Activated CD4-positive, alpha-beta memory T cell treated with anti-CD3 and anti-CD28 coated beads for 36 hours (primary cell): ENCODE measurements at places on chromosomes 16 and 17.

- DNase-seq, result no peak
These were observed 24.8 kb upstream of the MYO18A start for GRCh38 chr17:29205047-29205446.

- no peak for DNase-seq
These were observed 160.6 kb downstream of the IRF8 start for GRCh38 chr16:86059253-86060171.

DNA sequence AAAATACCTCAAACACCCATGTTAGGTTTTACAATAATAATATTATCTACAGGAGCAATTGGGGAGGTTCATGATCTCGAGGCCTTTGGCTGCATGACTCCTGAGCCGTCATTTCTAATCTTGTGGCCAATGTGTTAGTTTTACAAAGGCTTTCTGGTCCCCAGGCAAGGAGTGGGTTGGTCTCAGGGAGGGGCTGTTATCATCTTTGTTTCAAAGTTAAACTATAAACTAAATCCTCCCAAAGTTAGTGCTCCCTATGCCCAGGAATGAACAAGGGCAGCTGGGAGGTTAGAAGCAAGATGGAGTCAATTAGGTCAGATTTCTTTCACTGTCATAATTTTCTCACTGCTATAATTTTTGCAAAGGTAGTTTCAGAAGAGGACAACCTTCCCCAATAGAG is 9.1 kb upstream of the CCL5 start:
- peak; percentile 46 for DNase-seq

DNA sequence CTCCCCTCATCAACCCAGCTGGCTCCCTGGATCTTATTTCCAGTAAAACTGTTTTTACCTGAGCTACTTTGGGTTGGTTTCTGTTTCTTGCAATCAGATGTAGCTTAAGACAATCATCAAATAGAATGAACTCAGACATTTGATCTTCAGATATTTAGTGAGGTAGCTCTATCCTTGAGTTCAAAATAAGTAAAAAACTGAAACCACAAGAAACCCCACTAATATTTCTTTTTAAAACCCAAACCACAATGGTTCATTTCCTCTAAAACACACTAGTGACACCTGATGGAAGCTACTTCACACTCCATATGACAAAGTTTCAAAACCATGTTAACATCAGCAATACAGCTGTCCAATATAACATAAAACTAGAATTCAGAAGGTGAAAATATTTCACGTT is 37.8 kb downstream of the CACNG1 start:
- no peak for DNase-seq

GRCh38 chr17:73561111-73561510 is 83.1 kb downstream of the SDK2 start:
- DNase-seq, result no peak

DNA sequence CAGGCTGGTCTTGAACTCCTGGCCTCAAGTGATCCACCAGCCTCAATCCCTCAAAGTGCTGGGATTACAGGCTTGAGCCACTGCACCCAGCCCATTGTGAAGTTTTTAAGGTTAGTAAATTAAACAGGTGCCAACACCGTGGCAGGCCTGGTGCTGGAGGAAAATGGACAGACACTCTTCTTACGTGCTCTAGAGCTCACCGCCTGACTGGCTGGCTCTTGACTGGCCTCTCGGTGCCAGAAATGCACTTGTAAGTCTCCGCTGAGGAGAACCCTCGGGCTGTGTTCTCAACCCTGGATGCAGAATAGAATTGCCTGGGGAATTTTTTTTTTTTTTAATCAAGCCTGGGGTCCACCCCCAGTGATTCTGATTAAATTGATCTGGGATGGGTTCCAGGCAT is 10.3 kb upstream of the HAS3 start:
- no peak for DNase-seq

GRCh38 chr16:8801701-8802100 is 4.1 kb downstream of the PMM2 start:
- no peak for DNase-seq

DNA sequence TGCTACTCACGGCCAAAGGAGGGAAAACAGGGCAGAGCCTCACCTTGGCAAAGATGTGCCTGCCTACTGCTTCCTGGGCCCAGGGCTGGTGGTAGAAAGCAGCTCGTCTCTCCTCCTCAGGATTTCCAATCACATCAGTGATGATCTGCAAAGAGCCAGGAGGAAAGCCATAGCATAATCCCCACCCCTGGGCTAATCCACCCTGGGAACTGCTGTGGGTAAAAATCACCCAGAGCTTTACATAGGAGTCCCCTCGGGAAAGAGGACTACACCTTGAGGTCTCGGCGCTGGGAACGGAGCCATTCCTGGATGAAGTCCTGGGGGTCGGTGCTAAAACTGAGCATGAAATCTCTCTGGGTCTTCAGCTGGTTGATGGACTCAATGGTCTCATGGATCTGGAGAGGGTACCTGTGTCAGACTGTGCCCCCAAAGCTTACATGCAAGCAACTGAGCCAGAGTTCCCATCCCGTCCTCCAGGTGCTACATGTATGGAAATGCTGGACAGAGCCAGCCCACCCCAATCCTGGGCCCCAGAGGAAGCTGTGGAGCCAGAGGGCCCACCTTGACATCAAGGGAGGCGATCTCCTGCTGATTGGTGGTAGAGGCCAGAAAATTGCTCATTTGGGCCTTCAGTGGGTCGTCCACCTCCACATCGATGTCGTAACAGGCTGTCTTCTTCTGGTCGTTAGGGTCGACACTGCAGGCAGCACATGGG is 5.7 kb upstream of the FTSJ3 start:
- DNase-seq, result no peak

GRCh38 chr17:68172461-68172954 is 75.3 kb upstream of the AMZ2 start:
- peak; percentile 83 for DNase-seq

GRCh38 chr16:35409503-35409902 is 1950.1 kb downstream of the TP53TG3F start:
- no peak for DNase-seq

- DNase-seq, result peak; percentile 57
These were observed 39.7 kb upstream of the MEAK7 start for GRCh38 chr16:84544031-84544773.

- no peak for DNase-seq
These were observed 32.5 kb downstream of the WIPF2 start for GRCh38 chr17:40251576-40251975.

DNA sequence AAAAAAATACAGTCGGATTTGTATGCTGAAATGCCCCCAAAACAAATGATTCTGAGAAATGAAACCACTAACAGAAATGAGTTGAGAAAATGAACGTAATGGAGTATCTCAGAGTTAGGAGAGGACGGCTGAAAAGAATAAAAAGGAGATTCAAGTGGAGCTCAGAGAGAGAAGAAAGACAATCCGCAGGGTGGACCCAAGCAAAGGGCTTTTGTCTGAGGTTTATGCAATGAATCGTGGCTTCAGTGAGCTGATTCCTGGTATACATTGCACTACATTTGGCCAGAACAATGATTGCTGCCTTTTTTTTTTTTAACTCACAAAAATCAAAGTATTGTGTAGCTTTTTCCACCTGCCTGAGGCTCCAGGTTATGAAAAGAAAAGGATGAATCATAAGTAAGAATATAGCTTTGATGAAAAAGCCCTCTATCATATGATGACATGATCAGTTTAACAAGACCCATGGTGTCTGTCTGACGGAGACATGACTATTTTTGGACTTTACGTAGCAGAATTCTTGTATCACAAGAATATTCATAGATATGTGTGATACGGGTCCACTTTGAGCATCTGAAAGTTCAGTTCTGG is 4.4 kb upstream of the MED9 start:
- DNase-seq, result no peak

DNA sequence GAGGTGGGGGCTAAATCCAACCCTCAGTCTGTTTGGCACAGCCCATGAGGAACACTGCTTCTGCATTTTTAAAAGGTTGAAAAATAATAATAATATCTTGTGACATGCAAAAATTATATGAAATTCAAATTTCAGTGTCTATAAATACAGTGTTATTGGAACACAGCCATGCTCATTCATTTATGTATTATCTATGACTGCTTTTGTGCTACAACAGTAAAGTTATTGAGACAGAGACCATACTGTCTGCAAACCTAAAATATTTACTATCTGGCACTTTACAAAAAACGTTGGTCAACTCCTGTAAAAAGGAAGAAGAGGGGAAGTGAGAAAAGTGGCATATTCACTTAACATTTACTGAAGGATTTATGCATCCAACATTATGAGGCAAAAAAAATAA is 3.1 kb downstream of the ABCA5 start:
- no peak for DNase-seq

- no peak for DNase-seq
These were observed 16.9 kb downstream of the CMC2 start for GRCh38 chr16:80989801-80990200.

GRCh38 chr16:31493506-31494125 is 10.7 kb downstream of the SLC5A2 start:
- DNase-seq, result no peak

GRCh38 chr17:356671-357434 is 4.2 kb upstream of the RPH3AL start:
- DNase-seq, result no peak

DNA sequence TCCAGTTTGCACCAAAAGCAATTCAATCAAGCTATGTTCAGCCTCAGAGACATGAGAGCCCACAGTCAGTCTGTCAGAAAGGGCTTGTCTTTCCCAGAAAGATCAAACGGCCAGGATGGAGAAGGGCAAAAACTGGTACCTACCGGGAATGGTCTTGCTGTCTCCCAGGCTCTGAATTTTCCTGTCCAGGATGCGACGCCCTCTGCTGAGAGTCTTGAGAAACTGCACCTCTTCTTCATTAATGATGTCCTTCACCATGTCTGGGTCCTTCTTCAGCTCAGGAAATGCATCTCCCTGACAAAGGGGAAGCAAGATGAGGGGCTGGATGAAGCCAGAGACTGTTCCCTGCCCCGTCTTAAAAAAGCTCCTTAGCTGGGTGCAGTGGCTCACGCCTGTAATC is 15.8 kb upstream of the EXOSC6 start:
- peak; percentile 40 for DNase-seq

DNA sequence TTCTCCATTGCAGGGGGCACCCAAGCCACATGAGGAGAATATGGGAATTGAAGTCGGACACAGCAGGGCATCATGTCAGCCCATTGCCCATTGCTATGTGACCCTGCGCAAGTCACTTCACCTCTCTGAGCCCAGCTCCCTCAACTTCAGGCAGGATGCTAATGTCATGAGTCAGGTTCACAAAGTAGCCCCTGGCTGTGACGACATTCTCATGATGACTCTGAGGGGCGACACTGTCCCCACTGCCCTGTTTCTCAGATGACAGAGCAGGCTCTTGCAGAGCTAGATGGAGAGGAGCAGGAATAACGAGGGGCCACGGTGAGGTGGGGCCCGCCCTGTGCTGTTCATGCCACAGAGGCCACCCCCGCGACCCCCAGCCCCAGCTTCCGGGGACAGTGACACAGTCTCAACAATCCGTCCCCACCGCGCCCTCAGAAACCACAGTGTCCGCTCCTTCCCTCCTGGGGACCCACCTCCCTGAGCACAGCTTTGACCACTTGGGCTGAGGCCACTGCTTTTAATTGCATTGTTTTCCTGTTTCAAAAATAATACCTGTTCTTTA is 13.2 kb upstream of the ZNF469 start:
- no peak for DNase-seq

GRCh38 chr17:69327060-69327831 is at the start of gene ABCA5:
Gene ABCA5, minus strand, starts transcription at chr17:69327133. Its CDS starts 12,718 bp downstream, at chr17:69314415.
- DNase-seq, result peak; percentile 93

GRCh38 chr17:69608808-69609472 is 194.4 kb downstream of the MAP2K6 start:
- no peak for DNase-seq

DNA sequence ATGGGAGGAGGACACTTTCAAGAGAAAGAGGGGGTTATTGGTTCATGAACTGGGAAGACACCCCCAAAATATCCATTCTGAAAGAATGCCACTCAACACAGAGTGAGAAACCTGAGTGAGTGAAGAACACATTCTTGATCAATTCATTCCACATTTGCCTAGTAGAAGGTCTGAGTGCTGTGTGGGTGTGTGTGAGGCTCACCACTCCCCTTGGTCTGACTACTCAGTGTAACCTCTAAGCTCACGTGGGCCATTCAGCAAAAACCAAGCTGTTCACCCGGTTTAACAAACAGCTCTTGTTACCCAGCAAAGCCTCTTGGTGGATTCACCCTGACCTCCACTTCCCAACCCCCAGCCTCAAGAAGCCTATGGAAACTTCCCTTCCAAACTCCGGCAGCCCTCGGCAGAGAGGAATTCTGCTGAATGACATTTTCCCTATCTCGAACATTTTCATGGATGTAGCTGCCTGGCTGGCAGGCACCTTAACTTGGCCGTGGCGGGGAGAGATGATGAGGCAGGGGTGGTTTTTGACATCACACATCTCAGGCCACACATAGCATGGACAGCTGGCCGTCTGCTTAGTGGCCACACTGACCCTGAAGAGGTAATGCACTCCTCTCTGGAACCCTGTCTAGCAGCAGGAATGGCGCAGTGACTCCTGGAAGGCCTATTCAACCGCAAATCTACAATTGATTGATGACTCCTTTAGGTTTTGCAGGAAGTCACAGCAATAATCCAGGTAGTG is 11.6 kb downstream of the ST6GALNAC1 start:
- no peak for DNase-seq

DNA sequence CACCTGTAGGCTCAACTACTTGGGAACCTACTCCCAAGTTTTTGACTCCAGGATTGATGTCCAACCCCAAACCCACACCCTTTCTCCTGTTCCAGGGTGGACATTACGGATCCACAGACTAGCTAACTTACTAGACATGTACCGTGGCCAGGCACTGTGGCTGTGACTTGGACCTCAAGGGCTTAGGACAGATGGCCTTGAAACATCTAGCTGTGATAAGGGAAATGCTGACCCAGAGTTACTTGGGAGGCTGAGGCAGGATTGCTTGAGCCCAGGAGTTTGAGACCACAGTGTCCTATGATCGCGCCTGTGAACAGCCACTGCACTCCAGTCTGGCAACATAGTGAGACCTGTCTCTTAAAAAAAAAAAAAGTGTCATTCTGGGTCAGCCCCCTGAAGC is 4.2 kb downstream of the STARD3 start:
- DNase-seq, result no peak

DNA sequence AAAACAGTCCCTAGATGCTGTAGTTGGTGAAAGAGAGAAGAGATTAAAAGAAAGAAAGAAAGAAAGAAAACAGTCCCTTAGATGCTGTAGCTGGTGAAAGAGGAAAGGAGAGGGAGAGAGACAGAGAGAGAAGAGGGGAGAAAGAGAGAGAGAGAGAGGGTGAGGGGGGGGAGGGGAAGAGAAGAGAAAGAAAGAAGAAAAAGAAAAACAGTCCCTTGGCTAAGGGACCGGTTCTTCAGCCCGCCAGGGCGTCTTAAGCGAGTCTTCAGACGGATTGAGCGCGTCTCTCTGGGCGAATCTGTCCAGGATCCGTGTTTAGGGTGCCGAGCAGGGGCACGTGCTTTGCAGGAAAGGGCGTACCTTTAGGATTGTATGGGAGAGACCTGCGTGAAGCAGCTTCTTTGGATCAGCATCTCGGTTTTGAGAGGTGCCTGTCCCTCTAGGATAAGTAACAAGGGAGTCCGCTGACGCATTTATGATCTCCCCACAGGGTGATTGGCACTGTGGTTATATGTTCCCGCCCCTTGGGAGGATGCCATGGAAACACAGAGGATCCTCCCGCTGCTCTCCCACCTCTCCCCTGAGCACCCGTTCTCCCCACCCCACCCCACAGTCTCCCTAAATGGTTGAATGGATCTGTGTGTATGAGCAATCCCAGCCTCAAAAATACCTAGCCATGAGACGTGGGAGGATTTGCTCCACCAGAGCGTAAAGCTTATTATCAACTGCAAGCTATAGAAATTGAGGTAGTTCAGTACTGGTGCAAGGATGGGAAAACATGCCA is 16.7 kb downstream of the GNGT2 start:
- DNase-seq, result peak; percentile 59

GRCh38 chr17:29560316-29560715 is 6.5 kb downstream of the ABHD15 start:
- no peak for DNase-seq

- peak; percentile 60 for DNase-seq
These were observed 31.2 kb downstream of the TMEM238L start for GRCh38 chr17:10772425-10773380.
